ENCODE measurements at places on chromosomes 12 and 14. TPM values are rescaled to one million over a fixed set of nuclear protein-coding genes. Genes with fewer than 3 reads are reported as not detected.

Gene ARID4A
- total RNA-seq: 5.5 TPM

Gene TAS2R13
- total RNA-seq: 0.32 TPM

Gene ABCC9
- total RNA-seq: 0.15 TPM

Gene EML5
- total RNA-seq: 0.15 TPM

Gene KRT3
- not detected for total RNA-seq

Gene KRT71
- not detected for total RNA-seq

Gene KRT85
- total RNA-seq: not detected

Gene RPL10L
- not detected for total RNA-seq

Gene PTPN6
- total RNA-seq: under 0.01 TPM

Gene IFNG-AS1
- not detected for total RNA-seq

Gene ANKRD9
- 22.8 TPM for total RNA-seq

Gene SIX1
- 0.97 TPM for total RNA-seq

Gene RERGL
- not detected for total RNA-seq

Gene C14orf132
- 3.6 TPM for total RNA-seq

Gene INSM2
- total RNA-seq: not detected

Gene ERO1A
- 96.7 TPM for total RNA-seq

Gene PMEL
- 1.8 TPM for total RNA-seq

Gene FGF23
- total RNA-seq: not detected

Gene INHBC
- total RNA-seq: not detected

Gene LRP6
- total RNA-seq: 71.0 TPM

Gene C12orf60
- 0.97 TPM for total RNA-seq

Gene NOP9
- total RNA-seq: 26.6 TPM

Gene ADCY6
- total RNA-seq: 27.8 TPM

Gene GPRC5A
- 14.3 TPM for total RNA-seq

Gene ANG
- total RNA-seq: 5.5 TPM

Gene A2M
- total RNA-seq: 3.5 TPM

Gene METAP2
- total RNA-seq: 97.1 TPM

Gene OR10P1
- total RNA-seq: not detected

Gene CAPZA3
- total RNA-seq: not detected

Gene GPX2
- not detected for total RNA-seq

Gene KCNA5
- not detected for total RNA-seq

Gene CELA1
- total RNA-seq: not detected

Gene AP4S1
- total RNA-seq: 4.5 TPM

Gene ACYP1
- total RNA-seq: 17.5 TPM

Gene EAPP
- total RNA-seq: 43.5 TPM

Gene SIX6
- total RNA-seq: not detected

Gene ACVRL1
- 1,206 TPM for total RNA-seq

Gene CIT
- total RNA-seq: 26.7 TPM

Gene EMC9
- total RNA-seq: 34.3 TPM
